ENCODE measurements at places on chromosomes 16 and 17. TPM values are rescaled to one million over a fixed set of nuclear protein-coding genes. Genes with fewer than 3 reads are reported as not detected.

C16orf54 gene
- not detected for total RNA-seq

CACNG5 gene
- total RNA-seq: not detected

HLF gene
- 0.09 TPM for total RNA-seq

DRC3 gene
- total RNA-seq: 2.1 TPM

KRT36 gene
- not detected for total RNA-seq

NPIPA2 gene
- total RNA-seq: not detected

KRT20 gene
- total RNA-seq: not detected

DRC7 gene
- 0.32 TPM for total RNA-seq
